Activated CD4-positive, alpha-beta T cell treated with anti-CD3 and anti-CD28 coated beads for 36 hours (primary cell): ENCODE measurements at places on chromosomes 2 and 18. TPM values are rescaled to one million over a fixed set of nuclear protein-coding genes. Genes with fewer than 3 reads are reported as not detected.

GRCh38 chr18:61699397-61700110, 193.3 kb downstream of the RNF152 start:
- no peak overlapping the region for H3K27ac ChIP-seq
- H3K4me3 ChIP-seq, result no peak overlapping the region
- no peaks in the 10 kb centered on the region for H3K36me3 ChIP-seq
- H3K27me3 ChIP-seq, result peaks cover 4% of the 10 kb centered on the region
- no peak for DNase-seq

DNA sequence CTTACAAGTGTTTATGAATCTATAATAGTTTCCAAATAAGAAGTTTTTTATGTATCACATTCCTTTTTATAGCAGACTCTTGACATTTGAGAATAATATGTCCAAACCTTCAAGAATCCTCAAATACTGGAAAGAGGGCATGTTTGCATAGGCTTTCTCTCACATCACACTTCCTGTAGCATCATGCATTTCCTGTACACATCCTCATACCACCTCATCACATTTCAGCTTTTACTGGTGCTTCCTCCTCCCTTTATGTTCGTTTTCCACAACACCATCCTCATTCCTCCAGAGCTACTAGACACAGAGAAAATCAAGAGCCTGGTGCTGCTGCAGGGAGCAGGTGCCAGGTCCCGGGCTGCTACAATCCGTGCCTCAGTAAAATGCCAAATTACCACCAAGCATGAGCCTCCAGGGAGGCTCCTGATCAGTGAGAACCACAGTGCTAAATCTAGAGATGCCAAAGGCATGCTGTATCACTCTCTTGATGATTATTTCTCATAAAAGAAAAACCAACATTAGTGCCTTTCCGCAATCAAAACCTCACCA, 137.7 kb upstream of the CYP1B1 start:
- H3K4me1 ChIP-seq, result peaks cover 10% of the 10 kb centered on the region
- H3K4me3 ChIP-seq, result no peak overlapping the region
- peaks cover 8% of the 10 kb centered on the region for H3K27me3 ChIP-seq
- peak overlapping the region; percentile 14 for H3K27ac ChIP-seq
- DNase-seq, result no peak

DNA sequence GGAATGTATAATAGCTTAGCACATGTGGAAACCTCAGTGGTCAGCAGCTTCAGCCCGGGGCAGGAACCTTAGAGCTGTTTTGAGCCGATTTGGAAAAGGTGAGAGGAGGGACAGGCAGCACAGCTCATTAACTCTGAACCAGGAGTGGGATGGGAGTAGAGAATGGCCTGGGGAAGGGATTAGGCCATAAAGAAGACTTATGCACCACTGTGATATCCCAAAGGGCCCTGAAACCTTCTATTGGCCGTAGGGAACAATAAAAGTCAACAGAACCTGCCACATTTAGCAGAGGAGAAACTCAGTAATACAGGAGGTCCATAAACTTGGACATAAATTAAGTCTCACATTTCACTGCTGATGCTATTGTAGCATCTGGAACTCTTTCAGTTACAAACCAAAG, 124.2 kb upstream of the REV1 start:
- H3K4me1 ChIP-seq, result no peaks in the 10 kb centered on the region
- H3K36me3 ChIP-seq, result no peaks in the 10 kb centered on the region
- no peak for DNase-seq
- H3K27me3 ChIP-seq, result no peaks in the 10 kb centered on the region
- no peak overlapping the region for H3K4me3 ChIP-seq

DNA sequence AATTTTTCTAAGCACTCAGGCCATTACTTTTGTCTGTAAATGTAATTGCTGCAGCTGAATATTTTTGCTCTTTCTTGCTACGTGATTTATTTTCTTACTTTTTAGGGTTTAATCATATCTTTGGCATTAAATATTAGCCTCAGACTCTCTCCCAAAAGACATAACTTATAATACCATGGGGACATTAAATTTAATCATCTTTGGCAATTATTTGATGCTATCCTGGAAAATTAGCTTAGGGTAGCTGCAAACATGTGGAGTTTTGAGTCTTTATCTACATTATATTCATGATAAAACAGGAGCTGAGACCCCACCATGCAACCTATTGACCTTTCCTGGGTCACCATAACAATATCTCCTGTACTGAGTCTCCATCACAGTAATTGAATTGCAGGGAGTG, 59.1 kb upstream of the EDAR start:
- DNase-seq, result no peak
- no peaks in the 10 kb centered on the region for H3K36me3 ChIP-seq
- peaks cover 18% of the 10 kb centered on the region for H3K4me1 ChIP-seq
- H3K27me3 ChIP-seq, result no peaks in the 10 kb centered on the region
- H3K4me3 ChIP-seq, result no peak overlapping the region
- H3K27ac ChIP-seq, result no peak overlapping the region

DNA sequence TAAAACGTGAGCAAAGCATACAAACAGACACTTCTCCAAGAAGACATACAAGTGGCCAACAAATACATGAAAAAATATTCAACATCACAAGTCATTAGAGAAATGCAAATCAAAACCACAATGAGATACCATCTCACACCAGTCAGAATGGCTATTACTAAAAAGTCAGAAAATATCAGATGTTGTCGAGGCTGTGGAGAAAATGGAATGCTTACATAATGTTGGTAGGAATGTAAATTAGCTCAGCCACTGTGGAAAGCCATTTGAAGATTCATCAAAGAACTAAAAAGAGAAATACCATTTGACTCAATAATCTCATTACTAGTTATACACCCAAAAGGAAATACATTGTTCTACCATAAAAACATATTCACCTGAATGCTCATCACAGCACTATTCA, 825.7 kb downstream of the SUCLG1 start:
- no peaks in the 10 kb centered on the region for H3K4me1 ChIP-seq
- no peak overlapping the region for H3K27ac ChIP-seq
- H3K36me3 ChIP-seq, result no peaks in the 10 kb centered on the region
- no peak for DNase-seq
- no peaks in the 10 kb centered on the region for H3K27me3 ChIP-seq
- H3K4me3 ChIP-seq, result no peak overlapping the region

GRCh38 chr2:217845301-217845700, 157.5 kb downstream of the TNS1 start:
- H3K36me3 ChIP-seq, result no peaks in the 10 kb centered on the region
- no peak for DNase-seq
- no peak overlapping the region for H3K4me3 ChIP-seq
- H3K4me1 ChIP-seq, result no peaks in the 10 kb centered on the region

- H3K4me3 ChIP-seq, result no peak overlapping the region
- H3K27me3 ChIP-seq, result no peaks in the 10 kb centered on the region
- DNase-seq, result no peak
- H3K27ac ChIP-seq, result no peak overlapping the region
- no peaks in the 10 kb centered on the region for H3K4me1 ChIP-seq
Measured at GRCh38 chr2:140436936-140437335, 1656.7 kb upstream of the NXPH2 start.

DNA sequence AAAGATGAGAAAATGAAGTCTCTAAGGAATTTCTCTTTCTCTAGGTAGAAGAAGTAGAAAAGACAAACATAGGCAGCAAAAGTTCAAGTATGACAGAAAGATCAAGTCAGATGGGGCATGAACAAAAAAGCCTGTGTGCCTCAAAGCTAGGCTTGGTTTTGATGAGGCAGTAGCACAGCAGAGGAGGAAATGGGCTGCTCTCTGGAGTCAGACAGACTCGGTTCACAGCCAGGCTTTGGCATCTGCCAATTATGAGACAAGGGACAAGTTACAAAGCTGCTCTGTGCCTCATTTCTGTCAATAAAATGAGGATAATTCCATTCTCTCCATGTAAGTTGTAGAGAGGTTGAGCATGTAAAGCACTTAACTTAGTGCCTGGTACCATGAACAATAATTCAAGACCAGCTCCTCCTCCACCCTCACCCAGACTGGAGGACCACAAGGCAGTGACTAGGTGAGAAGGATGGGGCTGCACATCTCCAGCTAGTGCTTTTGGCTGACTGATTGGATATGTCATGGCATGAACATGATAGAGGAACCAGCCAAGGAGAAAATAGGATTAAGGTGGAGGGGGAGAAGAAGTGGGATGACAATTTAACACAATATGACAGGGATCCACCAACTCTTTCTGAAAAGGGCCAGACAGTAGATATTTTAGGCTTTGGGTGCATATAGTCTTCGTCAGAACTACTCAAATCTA, 84.6 kb downstream of the TMEM163 start:
- H3K4me1 ChIP-seq, result peaks cover 2% of the 10 kb centered on the region
- peaks cover 5% of the 10 kb centered on the region for H3K27me3 ChIP-seq
- no peaks in the 10 kb centered on the region for H3K36me3 ChIP-seq
- no peak overlapping the region for H3K27ac ChIP-seq
- no peak overlapping the region for H3K4me3 ChIP-seq

GRCh38 chr18:76420898-76421684, 74.0 kb downstream of the ZNF516 start:
- DNase-seq, result no peak
- H3K4me3 ChIP-seq, result no peak overlapping the region
- no peaks in the 10 kb centered on the region for H3K36me3 ChIP-seq
- H3K4me1 ChIP-seq, result peaks cover 6% of the 10 kb centered on the region

- no peak overlapping the region for H3K27ac ChIP-seq
- peaks cover 5% of the 10 kb centered on the region for H3K4me1 ChIP-seq
- H3K36me3 ChIP-seq, result no peaks in the 10 kb centered on the region
- peak; percentile 39 for DNase-seq
- peaks cover 25% of the 10 kb centered on the region for H3K27me3 ChIP-seq
- no peak overlapping the region for H3K4me3 ChIP-seq
Measured at GRCh38 chr18:24530630-24531111, 70.2 kb downstream of the HRH4 start.

DNA sequence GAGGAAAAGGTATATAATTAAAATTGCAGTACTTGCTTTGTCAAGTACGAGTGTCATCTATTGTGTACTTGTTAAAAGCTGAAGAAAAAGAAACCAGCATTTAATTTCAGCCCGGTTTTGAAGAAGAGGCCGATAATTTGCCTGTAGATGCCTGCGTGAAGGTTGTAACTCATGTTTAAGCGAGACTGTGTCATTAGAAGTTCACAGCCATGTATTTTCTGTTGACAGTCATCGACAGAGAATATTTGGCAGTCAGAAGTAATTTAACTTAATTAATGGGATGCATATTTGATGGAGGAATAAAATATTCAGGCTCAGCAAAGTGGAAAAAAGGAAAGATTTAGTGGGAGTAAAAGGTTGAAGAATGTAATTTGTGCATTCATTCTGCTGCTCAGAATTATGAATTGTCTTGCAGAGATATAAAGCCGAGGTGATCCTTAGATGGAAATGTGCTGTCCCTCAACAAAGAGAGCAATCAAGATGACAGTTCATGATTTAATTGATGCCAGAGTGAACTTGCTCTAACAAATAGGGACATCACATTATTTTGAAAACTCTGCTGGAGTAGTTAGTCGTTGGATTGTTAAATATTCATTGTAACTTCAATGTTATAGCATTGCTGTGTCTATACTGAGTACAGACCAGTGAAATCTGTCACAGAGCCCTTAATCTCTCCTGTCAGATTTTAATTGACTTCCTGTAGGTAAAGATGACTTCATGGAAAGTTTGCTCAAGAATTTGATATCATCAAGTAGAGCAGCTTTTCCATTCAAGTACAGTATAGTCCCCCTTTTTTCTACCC, 53.9 kb downstream of the ZNF407 start:
- H3K4me1 ChIP-seq, result no peaks in the 10 kb centered on the region
- H3K27ac ChIP-seq, result no peak overlapping the region
- DNase-seq, result no peak
- no peak overlapping the region for H3K4me3 ChIP-seq
- no peaks in the 10 kb centered on the region for H3K36me3 ChIP-seq

DNA sequence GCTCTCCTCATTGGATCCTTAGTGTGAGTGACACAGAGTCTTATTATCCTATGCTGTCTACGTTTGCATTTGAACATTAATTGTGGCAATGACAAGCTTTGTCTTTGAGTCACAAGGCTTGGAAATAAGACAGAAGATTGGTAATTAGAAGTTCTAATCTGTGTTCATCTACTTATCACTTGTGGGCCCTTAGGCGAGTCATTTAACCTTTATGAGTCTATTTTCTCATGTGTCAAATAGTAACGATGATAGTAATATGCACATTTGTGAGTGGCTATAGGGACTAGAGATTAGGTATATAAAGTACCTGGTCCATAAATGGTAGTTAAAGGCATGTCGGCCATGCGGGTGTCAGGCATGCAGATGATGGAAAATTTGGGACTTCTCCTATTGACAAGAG, 105.6 kb upstream of the NABP1 start:
- peaks cover 49% of the 10 kb centered on the region for H3K4me1 ChIP-seq
- no peak overlapping the region for H3K4me3 ChIP-seq
- H3K27ac ChIP-seq, result peak overlapping the region; percentile 43
- no peaks in the 10 kb centered on the region for H3K36me3 ChIP-seq

GRCh38 chr18:36539674-36540231, 242.2 kb downstream of the FHOD3 start:
- no peaks in the 10 kb centered on the region for H3K27me3 ChIP-seq
- no peaks in the 10 kb centered on the region for H3K36me3 ChIP-seq
- H3K27ac ChIP-seq, result no peak overlapping the region
- no peaks in the 10 kb centered on the region for H3K4me1 ChIP-seq

DNA sequence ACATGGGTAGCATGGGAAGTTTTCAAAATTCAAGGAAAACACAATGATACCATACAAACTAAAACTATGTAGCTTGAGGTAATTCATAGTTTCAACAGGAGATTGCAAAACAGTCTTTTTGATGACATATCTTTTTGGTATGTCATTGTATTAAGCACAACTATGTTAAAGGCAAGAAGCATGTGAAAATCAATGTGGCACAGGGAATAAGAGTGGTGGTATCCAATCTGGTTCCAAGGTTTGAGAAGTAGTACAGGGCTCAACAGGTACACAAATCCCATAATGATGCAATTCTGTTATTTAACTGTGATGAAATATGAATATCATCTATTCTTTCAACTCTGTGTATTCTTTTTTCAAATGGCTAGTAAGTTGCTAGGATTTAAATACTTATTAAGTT, 16.4 kb upstream of the DLX2 start:
- H3K27me3 ChIP-seq, result peaks cover 5% of the 10 kb centered on the region
- no peaks in the 10 kb centered on the region for H3K4me1 ChIP-seq
- H3K27ac ChIP-seq, result no peak overlapping the region
- no peak overlapping the region for H3K4me3 ChIP-seq
- no peaks in the 10 kb centered on the region for H3K36me3 ChIP-seq

GRCh38 chr2:176105730-176106580, 1.1 kb upstream of the HOXD11 start:
- peaks cover 23% of the 10 kb centered on the region for H3K4me1 ChIP-seq
- no peaks in the 10 kb centered on the region for H3K36me3 ChIP-seq
- H3K4me3 ChIP-seq, result peak overlapping the region; percentile 29
- DNase-seq, result no peak

Gene BCL2
- 66.0 TPM for total RNA-seq

Gene HOXD13
- total RNA-seq, result not detected

Gene TTC32
- 8.8 TPM for total RNA-seq

Gene ATP8B1
- not detected for total RNA-seq

Gene KIAA2012
- not detected for total RNA-seq

Gene SPATA3
- 1.3 TPM for total RNA-seq

Gene MBD2
- total RNA-seq, result 134 TPM

Gene GREB1
- total RNA-seq, result 0.65 TPM

Gene YES1
- total RNA-seq, result 13.1 TPM
